NCI-H1048 (cell line): ENCODE measurements at places on chromosomes 16 and 17.

- DNase-seq, result no peak
These were observed 517.3 kb upstream of the ZFHX3 start for GRCh38 chr16:73565263-73565662.

- DNase-seq, result no peak
These were observed 6.2 kb downstream of the RPS6KB1 start for GRCh38 chr17:59899099-59899498.

DNA sequence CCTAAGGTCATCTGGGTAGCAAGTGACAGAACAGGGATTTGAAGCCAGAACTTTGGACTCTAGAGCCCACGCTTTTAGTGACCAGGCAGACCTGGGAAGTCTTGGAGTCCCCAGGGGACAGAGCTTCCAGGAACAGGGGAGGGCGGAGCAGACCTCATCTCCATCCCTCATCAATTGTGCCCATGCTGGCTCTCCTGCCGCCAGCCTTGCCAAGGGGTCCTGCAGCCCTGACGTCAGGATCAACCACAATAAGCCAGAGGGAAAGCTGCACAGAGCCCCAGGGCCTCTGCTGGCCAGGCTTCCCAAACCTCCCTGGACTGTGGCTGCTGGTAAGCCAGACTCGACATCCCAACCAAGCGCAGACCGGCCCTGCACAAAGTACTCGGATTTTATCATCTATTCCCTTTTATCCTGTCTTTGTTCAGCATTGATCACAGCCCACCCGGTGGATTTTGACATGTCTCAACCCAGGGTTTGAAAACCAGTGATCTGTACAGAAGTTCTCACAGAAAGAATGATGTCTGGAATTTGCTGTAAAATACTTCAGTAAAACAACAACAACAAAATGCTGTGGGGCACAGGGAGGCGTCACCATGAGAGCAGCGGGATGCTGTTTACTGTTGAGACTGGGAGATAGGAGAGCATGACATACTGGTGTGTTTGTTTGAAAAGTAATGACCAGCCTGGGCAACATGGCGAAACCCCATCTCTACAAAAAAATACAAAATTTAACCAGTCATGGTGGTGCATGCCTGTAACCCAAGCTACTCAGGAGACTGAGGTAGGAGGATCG lies 11.8 kb downstream of the C16orf74 start:
- DNase-seq, result no peak

- DNase-seq, result no peak
These were observed 40.0 kb downstream of the TBC1D16 start for GRCh38 chr17:79995696-79996095.
